Stimulated activated effector memory CD8-positive, alpha-beta T cell treated with anti-CD3 and anti-CD28 coated beads, Interleukin-12 subunit alpha, Interleukin-12 subunit beta, amount 100 ng/mL, for 72 hours (primary cell): ENCODE measurements at places on chromosomes 5 and 9.

DNA sequence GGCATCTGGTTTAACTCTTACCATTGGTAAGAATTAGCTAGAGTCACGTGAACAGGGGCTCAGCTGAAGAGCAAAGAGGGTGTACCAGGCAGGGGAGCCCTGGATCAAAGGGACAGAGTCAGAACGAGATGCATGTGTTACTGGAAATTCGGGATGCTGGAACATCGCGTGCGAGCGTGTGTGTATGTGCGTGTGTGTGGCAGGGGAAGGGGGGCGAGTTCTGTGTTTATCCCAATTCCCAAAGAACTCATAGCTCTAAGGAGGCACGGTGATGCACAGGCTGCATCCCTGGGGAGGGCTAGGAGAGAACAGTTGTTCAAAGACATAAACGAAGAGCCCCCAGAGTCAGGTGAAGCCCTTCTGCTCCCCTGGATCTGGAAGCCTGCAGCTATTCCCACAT, 353.3 kb downstream of the GADD45G start:
- DNase-seq = no peak

DNA sequence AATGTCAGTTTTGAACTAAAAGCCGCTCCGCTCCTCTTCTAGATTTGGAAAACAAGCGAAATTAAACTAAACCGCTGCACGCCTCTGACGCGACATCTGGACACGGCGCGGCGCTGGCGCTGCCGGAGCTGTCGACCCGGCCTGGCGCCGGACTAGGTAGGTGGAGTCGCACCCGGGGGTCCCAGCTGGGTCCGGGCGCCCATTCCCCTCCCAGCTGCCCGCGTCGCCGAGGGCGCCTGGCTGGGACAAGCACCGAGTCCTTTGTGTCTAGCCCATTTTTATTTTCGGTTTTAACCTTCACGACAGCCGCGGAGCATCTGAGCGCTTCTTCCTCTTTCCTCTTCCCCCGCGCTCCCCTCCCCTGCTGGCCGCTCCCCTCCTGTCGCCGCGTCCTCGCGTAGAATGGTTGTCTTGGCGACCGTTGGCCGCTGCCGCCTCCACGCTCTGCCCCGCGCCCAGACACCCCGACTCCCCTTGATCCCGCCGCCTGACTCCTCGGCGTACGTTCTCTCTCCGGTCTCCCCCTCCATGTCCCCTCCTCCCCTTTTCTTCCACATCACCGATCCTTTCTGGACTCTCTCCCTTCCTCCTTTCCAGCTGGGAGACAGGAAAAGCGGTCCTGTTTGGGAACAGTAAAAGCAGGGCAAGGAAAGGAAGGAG, 545 bp downstream of the CDKN2B-AS1 start:
- DNase-seq = peak; percentile 54

- DNase-seq = peak; percentile 9
These were observed 27.8 kb downstream of the NFIL3 start for GRCh38 chr9:91395553-91396471.

- DNase-seq = no peak
These were observed 2.4 kb upstream of the CDO1 start for GRCh38 chr5:115818821-115819220.

DNA sequence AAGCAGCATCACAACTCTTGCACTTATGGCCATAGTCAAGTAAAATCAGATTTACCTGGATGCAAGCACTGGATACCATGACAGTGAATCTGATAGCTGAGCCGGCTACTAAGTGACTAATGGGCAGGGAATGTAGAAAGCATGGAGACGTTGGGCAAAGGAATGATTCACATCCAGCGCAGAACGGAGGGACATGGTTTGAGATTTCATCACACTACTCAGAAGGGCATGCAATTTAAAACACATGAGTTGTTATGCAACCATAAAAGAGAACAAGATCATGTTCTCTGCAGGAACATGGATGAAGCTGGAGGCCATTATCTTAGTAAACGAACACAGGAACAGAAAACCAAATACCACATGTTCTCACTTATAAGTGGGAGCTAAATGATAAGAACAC, 169.1 kb upstream of the PIK3R1 start:
- DNase-seq = no peak

DNA sequence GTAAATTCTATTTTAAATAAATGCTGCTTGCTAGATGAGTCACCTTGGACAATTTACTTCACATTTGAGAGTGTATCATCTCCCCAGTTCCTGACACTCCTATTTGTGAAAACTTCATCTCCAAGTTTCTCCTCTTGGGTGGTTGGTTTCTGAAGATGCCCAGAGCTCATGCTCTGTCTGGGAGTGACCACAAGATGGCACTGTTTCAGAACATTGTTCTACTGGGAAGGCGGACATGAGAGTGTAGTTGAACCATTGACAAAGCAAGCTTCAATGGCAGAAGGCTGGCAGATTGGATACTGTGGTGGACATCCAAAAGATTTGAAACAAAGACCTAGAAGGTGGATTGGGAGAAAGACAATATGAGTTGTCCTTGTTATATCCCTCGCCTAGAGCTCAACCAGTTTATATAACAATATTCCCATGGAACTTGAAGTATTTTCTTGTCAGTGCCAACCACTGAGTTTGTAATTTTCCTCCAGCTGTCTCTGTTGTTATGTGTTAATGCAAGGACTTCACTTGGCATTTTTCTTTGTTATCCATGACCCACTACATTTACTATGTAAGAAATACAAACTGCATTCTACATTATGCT, 234.3 kb upstream of the ANKH start:
- peak; percentile 51 for DNase-seq

DNA sequence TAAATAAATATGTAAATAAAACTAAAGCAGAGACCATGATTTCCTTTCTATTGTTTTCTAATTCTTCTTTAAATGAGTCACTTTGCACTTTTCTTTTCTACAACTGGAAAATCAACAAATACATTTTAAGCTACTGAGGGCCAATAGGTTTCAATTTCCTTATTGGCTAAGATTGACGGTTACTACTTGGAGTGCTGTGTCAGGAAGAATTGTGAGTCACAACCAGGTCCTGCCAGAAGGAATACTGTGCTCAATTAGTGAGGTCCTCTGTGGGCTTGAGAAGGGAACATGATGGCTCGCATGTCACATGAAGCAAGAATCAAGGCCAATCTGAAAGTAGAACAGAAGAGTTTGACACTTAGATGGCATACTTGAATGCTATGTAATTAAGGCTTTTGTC, 110.8 kb downstream of the HMHB1 start:
- no peak for DNase-seq

DNA sequence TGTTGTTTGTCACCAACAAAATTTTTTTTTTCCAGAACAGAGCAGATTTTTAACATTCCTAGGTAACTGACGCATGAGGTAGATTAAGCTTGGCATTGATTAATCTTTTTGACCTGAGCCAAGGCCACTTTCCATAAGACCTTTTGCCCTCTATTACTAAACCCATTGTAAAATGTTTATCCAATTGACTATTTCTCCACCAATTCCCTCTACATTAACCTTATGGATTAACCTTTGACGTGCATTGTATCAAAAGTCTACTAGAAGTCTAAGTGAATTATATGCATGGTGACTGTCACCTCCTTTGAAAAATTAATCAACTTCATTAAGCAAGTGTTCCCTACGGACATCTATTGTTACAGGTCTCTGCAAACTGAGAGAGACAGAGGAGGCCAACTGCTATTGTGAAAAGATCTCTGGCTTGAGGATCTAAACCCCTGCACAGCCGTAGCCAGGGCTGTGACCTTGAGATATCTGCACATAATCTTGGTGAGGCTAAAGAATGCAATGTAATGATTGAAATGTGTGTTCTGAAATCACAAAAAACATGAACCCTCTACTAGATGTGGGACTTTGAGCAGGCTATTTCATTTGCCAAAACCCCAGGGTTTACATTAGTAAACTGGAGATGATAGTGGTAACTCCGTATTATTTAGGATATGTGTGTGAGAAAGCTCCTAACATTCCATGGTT, 632.2 kb downstream of the TLR4 start:
- no peak for DNase-seq

DNA sequence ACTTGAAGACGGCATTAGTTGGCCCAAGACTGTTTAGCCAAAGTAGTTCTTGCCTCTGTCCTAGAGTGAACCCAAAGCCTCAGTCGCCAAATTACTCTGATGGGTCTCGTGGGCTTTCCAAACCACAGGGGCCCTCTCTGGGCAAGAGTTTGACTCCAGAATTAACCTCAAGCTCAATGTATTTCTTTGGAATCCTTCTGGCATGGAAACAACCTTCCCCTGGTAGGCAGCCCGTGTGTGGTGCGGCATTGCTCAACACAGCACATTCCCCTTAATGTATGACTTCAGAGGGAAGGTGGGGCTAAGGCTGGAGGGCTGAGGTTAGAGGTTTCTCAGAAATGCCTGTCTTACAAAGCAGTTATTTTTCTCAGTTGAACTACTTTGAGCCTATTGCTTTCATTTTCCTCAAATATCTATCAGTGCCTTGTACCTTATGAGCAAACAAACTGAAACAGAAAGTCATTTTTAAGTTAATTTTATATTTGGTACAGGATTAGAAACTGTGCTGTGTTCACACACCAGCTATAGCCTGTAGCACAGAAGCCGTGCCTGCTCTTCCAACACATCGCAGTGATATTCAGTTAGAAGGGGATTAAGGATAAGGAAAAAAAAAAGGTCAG, 123.9 kb upstream of the HAPLN1 start:
- no peak for DNase-seq

- no peak for DNase-seq
These were observed 10.2 kb upstream of the LCP2 start for GRCh38 chr5:170307575-170308465.

DNA sequence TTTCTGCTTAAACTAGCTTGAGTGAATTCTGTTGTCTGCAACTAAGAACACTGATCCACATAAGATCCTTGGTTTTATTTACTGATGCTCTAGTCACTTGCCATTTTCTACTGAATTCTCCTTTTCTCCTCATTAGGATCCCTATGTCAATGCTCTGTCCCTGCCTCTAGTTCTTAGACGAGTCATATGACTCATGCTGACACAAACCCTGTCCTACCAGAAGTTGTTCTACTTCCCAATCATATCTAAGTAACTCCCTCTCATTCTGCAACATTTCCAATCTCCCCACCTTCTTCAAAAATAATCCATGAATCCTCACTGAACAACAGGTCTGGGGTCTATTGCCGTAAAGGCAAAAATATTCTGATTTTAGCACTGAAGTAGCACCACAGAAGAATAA, 47.1 kb upstream of the DMRT1 start:
- DNase-seq = no peak

GRCh38 chr9:37566716-37567115, 9.5 kb downstream of the FBXO10 start:
- no peak for DNase-seq

- DNase-seq = no peak
These were observed 178.9 kb downstream of the SEMA6A start for GRCh38 chr5:116395631-116396203.

DNA sequence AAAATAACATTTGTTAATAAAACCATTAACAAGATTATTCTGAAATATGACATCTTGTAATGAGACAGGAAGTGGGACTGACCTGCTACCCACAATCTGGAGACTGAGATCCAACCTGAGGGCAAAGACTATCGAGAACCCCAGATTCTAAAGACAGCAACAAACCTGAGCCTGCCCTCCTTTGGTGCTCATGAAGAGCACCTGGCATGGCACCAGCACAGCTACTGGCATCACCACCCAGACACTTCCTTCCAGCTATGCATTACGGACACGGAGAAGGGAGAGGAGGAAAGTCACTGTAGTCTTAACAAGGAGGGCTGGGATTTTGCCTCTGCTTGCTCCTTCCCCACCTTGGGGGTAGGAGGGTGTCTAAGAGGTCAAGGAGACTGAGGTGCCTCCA, 105.5 kb downstream of the AUH start:
- DNase-seq = no peak

- no peak for DNase-seq
These were observed 22.3 kb upstream of the TMEM250 start for GRCh38 chr9:136140966-136141365.

DNA sequence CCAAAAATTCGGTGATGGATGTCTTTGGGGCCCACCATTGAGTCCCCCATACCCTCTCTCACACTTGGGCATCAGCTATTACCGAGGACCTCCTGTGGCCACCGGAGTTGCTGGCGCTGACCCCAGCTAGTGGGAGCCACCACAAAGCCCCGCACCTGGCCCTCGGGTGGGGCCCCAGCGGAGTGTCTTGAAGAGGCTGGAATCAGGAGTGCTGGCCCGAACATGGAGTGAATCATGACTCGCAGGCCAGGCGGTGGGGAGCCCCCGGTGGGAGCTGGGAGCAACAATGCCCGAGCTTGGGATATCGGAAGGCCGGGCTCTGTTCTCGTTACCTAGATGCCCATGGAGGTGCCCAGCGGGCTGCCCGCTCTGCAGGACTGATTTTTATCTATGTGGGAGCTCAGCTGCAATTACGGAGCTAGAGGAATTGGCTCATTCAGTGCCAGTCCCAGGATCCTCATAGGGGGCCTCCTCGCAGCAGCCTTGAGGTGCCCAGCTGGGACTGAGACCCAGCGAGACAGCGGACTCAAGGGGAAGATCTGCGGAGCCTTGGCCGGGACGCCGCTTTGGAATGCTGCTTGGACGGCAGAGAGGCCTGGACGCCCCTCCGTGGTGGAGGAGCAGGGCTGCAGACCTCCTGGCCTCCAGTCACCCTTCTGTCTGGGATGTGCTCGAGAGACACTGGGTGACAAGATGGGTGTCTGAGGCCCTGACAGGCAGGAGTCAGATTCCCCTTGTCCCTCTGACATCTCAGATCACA, 70.8 kb downstream of the PSMB7 start:
- no peak for DNase-seq

DNA sequence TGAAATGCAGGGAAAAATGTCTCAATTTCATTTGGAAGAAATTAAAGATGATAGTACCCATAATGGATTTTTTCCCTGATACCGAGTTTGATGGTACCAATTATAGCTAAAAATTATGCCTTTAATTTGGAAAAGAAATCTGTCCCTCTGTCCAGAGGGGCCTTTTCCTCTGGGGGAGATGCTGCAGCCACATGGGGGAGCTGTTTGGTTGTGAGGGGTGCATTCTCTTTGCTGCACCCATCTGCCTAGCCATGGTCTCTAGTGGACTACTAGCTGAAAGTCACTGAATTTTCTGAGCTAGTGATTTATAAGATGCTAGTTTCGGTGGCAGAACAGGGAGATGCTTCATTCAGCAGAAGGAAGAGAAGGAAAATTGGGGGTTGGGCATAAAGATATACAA, 9.6 kb downstream of the SEC61B start:
- DNase-seq = peak; percentile 66
